LoVo (cell line): ENCODE measurements at places on chromosomes 2 and 18.
A peak's percentile ranks its signal among the peaks of the same experiment; 100 is the strongest.

GRCh38 chr2:122739732-122740593 lies 984.5 kb downstream of the TSN start:
- DNase-seq: no peak

- DNase-seq: no peak
Measured at GRCh38 chr2:230865307-230865765, 594 bp downstream of the ITM2C start.

DNA sequence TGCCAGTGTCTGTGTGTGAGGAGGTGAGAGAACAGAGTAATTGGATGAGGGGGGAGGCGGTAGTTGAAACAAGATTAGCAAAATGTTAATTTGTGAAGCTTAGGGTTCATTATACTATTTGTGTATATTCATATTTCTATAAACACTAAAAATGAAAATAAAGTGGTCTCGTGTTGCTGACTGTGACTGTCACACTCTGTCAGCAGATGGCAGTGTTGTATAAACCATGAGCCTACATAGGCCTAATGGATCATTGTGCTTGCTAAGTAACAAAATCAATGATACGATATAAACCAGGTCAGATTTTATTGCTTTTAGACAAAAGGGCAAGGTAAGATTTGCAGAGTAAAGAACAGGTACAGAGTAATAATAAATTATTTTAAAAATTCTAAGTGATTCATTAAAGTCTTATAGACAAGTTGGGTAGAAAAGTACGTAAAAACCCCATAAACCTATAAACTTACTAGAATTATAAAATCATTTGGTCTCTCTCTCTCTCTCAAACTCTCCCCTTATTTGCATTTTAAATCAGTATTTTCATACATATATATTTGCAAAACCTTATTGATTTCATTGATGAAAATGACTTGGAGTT lies 182.7 kb downstream of the RPIA start:
- DNase-seq: peak; percentile 43

DNA sequence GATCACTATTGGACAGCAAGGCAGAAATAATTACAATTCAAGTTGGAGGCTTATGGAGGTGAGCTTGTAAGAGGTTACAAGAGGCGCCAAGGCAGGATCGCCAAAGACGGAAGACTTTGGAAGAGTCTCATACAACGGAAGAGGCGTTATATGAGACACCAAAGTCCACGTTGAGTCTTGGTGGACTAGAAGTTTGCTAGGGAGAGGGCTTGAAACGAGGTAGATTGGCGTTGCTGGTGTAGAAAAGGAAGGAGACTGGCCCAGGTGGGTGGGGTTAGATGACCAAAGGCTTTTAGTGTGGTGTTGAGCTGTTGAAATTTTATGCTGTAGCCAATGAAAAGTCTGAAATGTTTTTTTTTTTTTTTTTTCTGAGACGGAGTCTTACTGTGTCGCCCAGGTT lies 1.4 kb downstream of the MSH2 start:
- DNase-seq: no peak

GRCh38 chr2:27262379-27263286 lies at the start of gene SLC30A3:
Gene SLC30A3, minus strand, starts transcription at chr2:27263047. Its CDS starts 141 bp downstream, at chr2:27262906.
- peak; percentile 76 for DNase-seq

- DNase-seq: no peak
Measured at GRCh38 chr2:148517822-148518221, 126.7 kb upstream of the EPC2 start.

DNA sequence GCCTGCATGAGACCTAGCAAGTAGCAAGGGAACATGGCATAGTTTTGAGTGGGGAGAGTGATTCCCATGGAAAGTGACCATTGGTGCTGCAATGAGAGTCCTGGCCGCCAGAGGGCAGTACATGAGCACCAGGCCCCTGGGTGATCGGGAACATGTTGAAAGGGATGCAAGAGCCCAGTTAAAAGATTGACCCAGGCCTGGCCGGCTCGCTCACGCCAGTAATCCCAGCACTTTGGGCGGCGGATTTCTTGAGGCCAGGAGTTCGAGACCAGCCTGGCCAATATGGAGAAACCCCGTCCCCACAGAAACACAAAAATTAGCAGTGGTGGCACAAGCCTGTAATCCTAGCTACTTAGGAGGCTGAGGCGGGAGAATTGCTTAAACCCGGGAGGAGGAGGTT lies 22.2 kb downstream of the FAP start:
- peak; percentile 57 for DNase-seq

DNA sequence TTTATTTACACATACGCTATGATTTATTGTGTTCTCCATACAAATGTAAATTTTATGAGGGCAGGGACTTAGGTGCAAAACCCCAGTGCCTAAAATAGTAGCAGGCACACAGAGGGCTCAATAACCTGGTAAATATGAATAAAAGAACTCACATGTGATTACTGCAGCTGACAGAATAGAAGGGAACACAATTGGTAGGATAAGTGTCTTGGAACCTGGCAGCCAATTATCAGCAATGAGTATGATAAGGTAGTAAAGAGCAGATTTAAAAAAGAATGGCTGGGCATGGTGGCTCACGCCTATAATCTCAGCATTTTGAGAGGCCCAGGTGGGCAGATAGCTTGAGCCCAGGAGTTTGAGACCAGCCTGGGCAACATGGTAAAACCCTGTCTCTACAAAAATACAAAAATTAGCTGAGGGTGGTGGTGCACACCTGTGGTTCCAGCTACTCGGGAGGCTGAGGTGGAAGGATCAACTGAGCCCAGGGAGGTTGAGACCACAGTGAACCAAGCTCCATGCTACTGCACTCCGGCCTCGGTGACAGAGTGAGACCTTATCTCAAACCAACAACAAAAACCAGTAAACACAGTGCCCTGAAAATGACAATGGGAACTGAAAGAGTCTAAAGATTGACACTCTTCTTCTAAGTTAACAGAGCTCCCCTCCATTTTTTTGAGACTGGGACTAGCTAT lies 9.9 kb downstream of the SNRPG start:
- DNase-seq: no peak

DNA sequence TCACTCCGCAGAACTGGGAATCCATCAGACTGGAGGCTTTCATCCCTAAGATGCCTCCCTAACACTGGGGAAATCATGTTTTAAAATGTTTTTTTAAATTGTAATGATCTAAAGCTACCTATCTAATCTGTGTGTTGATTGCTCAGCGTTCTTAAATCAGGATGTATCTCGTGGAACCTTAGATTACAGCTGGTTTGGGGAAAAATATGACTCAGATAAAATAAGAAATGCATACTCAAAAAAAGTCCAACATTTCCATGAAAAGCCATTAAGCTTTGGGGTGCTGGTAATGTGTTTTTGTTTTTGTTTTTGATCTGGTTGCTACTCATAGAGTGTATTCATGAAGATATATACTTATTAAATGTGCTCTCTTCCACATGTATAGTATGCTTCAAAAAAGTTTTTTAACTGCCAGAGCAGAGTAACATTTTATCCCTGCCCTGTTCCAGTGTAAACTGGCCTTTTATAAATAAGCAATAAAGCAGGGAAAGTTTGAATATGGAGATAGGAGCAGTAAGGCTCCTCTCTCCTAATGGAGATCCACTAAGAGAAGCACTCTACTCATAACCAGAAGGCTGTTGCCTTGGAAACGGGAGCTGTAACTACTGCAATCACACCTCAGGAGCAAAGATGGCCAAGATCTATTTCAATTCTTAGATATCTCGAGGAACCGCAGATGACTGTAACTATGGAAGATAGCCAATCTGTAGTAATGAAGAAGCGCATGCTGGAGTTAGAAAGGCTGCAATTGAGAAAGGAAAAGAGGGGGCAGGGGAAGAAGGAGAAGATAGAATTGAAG lies 41.6 kb downstream of the ANKRD44 start:
- DNase-seq: no peak

DNA sequence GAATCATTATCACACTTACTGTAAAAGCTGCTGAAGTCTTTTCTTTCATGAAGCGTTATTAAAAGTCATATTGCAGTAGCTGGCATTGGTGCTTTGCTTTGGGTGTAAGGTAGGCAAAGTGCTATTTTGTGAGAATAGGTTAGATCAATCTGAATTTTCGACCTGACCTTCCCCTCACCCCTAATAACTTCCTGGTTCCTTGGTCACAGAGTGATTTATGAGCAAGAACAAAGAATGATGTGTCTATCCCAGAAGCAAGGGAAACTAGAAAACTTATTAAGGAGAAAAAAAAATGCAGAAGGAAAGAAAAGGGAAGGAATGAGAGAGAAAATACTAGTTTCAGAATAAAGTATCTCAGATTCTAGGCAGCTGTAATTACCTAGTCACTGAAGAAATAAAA lies 163.1 kb upstream of the MEIS1 start:
- DNase-seq: no peak
